ENCODE measurements at places on chromosomes 5 and 9.

DNA sequence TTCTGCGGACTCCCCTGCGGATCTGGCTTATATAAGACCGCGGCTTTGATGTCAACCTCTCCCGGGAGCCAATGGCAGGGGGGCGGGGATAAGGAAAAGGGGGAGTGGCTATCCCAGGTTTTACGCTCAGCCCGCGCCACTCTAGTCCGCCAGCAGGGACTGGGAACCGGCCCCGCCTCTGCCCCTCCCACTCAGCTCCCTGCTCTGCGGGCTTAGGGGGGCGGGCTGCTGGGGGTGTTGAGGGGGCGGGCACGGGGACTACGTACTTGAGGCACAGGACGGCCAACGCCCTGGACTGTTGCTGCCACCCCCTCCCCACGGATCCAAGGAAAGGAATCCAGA, at the start of gene HAND1:
TSS of gene HAND1 (minus strand) at position 4 of the 342 bp plus-strand sequence. CDS start 219 bp downstream, outside the sequence.
- DNase-seq: no peak

DNA sequence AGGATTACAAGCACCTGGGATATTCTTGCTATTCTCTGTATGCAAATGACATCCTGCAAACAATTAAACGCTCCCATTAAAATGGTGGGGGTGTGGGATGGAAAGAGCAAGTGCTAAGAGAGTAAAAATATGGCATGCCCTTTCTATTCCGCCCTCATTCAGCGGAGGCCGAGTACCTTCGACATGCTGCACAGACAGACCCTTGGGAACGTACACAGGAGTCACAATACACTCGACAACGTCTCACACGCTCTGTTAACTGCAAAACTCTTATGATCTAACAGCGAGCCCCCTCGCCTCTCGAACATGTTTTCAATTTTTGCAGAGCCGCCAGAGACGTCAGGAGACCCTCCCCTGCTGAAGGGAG, 322.2 kb downstream of the CEMIP2 start:
- no peak for DNase-seq

DNA sequence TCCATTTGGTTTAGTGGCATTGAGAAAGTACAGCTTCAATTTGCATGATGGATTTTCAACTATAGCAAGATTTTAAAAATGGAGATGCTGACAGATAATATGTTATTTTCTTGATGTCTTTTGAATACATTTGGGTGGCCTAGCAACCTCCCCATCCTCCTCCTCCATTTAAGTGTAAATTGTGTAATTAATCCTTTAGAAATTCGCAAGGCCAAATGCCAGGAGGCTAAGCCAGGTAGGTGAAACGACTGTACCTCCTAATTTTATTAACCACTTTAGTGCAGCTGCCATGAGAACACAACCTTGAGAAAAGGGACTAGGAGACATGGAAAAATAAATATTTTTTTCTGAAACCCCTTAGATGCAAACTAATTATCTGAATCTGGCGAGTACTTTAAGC, 248.8 kb downstream of the MRPS30 start:
- DNase-seq: no peak

DNA sequence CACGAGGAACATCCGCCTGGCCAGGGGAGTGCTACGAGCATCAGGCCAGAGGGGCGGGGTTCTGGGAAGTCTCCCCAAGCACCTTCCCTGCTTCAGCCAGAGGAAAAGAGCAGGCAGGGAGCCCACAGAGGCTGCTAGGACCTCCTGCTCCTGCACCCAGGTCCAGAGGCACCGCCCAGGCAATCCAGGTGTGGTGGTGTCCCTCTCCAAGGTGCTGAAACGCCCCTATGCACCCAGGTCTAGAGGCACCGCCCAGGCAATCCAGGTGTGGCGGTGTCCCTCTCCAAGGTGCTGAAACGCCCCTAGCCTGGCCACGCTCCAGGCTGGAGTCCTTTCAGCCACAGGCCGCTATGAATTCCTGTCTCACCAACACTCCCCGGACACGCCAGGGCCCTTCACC, 10.7 kb upstream of the UBAC1 start:
- DNase-seq: peak; percentile 54

DNA sequence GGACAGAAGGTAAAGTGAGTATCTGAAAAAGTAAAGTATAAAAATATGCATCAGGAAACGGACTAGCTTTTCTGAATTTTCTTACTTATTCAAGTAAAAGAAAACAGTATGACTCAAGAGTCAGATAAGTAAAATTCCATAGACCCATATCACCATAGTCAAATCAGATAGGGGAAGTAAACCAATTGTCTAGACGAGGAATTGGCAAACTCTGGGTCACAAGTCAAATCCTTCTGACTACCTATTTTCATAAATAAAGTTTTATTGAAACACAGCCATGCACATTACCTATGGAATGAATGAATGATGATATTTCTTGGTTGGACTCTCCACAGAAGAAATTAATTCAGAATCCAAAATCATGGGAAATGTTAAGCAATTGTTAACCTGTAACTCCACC, 59.1 kb upstream of the TMC1 start:
- no peak for DNase-seq

GRCh38 chr5:180640861-180641565, 8.4 kb downstream of the FLT4 start:
- DNase-seq: no peak

DNA sequence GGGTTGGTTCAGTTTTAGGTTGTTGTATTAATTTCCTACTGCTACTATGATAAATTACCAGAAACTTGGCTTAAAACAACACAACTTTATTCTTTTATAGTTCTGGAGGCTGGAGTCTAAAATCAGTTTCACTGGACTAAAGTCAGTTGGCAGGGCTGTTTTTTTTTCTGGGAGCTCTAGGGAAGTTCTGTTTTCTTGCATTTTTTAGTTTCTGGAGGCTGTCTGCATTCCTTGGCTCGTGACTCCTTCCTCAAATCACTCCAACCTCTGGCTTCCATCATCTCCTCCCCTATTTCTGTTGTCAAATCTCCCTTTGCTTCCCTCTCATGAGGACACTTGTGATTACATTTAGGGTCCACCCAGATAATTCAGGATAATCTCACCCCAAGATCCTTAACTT, 51.3 kb upstream of the SUB1 start:
- DNase-seq: no peak

DNA sequence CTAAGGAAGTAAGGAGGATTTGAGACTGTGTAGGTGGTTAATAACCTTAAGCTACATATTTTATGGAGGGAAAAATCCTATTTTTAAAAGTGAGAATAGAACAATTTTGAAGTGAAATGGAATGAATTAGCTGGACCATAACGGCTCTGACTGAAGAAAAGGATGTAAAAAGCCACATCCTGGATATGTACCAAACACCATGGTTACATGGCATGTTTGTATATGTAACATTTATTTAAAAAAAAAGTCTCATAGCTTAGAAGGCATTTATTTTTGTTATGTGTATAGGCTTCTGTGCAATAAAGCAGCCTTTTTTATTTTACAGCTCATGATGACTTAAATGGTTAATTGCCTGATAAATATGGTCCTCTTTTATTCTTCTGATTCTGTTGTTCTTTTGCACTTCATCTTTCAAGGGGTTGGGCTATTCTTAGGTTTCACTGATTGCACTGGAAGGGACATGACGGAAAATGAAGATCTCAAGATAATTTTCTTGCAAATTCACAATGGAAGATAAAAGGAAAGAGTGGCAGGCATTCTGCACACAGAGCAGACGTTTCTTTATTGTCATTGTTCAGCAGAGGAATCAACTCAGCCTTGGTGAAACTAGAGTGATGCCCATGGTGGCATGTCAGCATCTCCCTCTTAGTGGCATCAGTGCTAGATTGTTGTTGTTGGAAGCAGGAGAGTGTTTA, 63.1 kb downstream of the DOCK8 start:
- no peak for DNase-seq

GRCh38 chr5:13830536-13830935, 114.0 kb downstream of the DNAH5 start:
- no peak for DNase-seq

DNA sequence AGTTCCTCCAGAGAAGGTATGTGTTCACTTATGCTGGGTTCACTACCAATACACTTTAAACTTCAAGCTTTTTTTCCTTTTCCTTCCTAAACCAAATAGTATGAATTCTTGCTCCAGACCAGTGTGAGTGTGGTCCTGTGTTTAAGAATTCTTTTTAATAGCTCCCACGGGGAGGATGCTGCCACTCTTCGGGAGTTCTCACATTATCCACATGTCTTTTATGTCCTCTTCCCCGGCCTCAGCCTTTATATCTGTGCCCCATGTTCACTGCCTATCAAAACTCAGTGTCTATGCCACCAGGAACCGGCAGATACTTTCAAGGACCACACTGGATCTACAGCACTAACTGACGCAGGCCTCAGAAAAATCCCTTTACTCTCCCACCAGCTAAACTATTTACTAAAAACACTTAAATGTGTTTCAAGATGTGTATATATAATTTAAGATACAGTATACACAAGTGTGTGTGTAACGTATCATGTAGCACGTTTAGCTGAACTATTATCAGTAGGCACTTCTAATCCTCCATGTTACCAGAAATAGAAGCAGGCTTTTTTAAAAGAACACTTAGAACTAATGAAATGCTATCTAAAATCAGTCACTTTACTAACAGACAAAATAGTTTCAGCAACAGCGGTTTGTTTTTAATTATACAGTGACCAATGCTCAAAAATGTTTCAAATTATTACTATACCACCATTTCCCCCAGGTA, 88.0 kb downstream of the PLPP1 start:
- no peak for DNase-seq

GRCh38 chr5:111741278-111741677, 15.7 kb downstream of the NREP start:
- DNase-seq: no peak

GRCh38 chr5:138985683-138986082, 110.5 kb upstream of the LRRTM2 start:
- DNase-seq: no peak

DNA sequence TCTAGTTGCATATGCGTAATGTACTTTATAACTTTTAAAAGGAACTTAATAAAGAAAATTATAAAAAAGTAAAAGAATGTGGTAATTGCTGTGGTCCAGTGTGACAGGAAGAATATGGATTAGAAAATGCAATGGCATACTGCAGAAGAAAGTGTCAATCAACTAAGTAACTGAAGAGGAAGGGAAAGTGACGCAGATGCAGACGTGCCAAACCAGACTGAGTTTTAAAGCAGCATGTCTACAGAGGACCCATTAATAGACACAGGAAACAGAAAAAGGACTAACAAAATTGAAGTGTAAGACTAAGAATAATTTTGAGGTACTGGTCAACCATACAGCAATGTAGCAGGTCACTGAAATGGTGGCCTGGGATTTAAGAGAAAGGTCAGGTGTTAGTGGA, 73.3 kb downstream of the DPYSL3 start:
- no peak for DNase-seq

- no peak for DNase-seq
Measured at GRCh38 chr5:131528682-131529081, 106.3 kb downstream of the RAPGEF6 start.

- DNase-seq: no peak
Measured at GRCh38 chr5:125485771-125486170, 739.3 kb upstream of the ZNF608 start.

- DNase-seq: no peak
Measured at GRCh38 chr5:150675069-150675468, 14.0 kb downstream of the MYOZ3 start.

DNA sequence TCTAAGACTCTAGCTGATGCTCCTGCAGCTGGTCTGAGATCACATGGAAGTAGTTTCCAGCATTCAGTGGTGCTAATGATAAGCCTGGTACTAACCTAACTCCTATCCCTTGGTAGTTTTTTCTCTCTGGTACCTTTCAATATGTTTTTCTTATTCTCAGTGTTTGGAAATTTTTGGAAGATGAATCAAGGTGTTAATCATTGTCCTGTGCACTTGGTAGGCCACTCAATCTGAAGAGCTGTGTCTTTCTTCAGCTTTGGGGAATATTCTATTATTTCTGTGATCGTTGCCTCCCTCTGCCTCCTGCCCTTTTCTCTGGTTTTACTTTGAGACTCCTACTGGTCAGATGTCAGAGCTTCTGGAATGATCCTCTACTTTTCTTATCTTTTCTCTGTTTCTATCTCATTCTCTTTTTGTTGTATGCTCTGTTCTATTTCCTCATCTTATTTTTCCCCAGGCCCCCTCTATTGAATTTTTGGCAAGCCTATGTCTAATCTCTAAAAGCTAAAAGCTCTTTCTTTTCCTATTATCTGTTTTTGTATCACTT, 136.8 kb downstream of the APBA1 start:
- DNase-seq: no peak

DNA sequence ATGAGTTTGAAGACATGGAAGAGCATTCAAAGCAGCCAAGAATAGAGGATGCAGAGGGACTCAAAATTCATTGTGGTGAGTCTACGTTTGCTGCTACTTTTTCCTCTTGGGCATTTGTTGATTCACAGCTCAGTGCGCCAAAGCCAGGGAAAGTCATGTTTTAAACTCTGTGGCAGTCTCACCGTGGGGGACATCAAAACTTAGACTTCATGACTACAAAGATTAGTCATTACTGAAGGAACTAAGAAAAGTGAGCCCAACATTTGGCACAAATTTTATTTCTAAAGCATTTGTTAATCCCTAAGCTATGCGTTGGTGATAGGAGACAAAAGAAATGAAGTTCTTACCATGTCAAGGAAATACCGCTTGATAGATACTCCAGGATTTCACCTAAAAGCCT, 73.7 kb upstream of the MTAP start:
- no peak for DNase-seq
